Stimulated activated CD8-positive, alpha-beta memory T cell treated with anti-CD3 and anti-CD28 coated beads, Interleukin-7, amount 100 ng/mL, for 1 hour (primary cell): ENCODE measurements at places on chromosomes 16 and 17.

DNA sequence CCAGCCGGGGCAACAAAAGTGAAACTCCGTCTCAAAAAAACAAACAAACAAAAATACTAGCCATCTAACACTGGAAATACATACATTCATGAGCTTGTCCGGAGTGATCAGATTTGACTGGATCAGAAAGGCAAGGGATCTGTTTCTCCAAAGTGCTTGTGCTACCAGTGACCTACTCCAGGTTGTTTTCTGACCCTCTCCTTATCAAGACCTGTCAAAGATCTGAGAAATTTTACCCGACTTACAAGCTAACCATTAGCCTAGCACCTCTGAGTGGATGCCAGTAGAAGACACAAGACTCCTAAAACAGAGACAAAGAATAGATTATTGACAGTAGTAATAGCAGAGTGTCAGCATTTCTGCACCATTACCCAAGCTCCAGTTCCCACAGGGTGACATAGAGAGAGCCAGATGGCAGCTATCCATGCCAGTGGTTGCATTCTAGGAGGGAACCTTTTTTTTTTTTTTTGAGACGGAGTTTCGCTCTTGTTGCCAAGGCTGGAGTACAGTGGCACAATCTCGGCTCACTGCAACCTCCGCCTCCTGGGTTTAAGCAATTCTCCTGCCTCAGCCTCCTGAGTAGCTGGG is 9.8 kb downstream of the ASPA start:
- DNase-seq = no peak

- no peak for DNase-seq
These were observed 122.2 kb downstream of the CCDC182 start for GRCh38 chr17:57622683-57623433.

- no peak for DNase-seq
These were observed 97.8 kb downstream of the NXN start for GRCh38 chr17:881778-882177.

GRCh38 chr17:81405411-81405872 is 10.2 kb downstream of the BAHCC1 start:
- DNase-seq = no peak

DNA sequence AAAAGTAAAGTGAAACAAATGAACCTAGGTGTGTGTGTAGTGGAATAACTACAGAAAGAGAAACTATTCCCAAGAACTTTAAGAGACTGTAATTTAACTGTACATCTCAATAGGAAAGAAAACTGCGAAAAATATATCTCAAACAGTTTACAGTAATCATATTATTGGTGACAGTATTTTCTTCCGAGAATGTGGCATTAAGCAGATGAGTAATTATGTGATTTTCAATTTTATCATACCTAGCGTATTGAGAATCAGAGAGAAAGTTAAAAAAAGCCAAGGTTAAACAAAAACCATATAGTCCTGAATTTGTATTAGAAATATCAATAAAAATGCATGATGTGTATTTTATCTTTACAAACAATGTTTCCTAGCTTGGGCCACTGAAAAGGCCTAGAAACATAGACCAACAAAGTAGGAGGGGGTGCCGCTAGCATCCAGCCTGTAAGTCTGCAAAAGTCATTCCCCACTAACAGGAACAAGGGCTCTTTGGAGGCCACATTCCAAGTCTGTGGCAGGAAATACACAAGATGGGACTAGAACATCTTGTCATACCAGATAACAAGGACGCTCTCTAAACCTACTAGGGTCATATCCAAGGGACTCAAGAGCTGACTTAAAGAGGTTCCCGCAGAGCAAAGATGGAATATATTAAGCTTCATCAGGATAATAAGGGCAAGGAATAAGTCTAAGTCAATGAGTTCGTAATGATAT is 20.5 kb downstream of the RNF157 start:
- DNase-seq = no peak

GRCh38 chr17:38870259-38871165 is 654 bp downstream of the LASP1 start:
- DNase-seq = no peak

GRCh38 chr16:77986011-77986740 is 36.2 kb upstream of the CLEC3A start:
- DNase-seq = no peak

DNA sequence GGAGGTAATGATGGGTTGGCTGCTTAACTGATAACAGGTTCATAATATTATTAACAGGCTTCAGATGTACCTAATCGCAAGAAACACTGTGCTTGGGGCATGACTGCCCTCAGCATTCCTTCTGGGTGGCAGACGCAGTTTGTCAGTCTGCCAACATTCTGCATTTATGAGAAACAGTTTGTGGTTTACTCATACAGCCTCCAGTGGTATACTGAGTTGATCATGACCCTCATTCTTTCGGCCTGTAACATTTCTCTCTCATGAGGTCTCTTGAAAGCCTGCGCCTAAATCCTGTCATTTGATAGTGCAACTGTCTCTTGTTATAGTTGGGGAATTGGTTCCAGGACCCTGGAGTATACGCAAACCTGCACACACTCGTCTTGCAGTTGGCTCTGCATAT is 4.9 kb upstream of the RUSF1 start:
- no peak for DNase-seq

DNA sequence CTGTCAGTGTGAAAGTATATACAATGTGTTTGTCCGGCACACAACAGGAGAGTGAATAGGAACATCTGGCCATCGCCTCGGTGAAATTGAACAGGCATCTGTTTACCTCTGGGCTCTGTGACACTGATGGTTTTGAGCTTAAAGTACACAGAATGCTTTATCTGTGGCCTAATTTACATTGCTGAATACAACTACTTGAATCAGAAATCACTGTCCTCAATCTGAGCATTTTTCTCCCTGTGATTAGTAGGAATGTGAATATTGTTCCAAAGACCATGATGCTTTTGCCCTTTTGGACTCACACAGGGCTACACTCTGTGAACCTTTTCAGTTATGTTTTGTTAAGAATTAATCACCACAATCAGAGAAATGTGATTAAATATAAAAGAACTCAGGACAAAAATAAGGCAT is 323.0 kb upstream of the TBX2 start:
- no peak for DNase-seq

DNA sequence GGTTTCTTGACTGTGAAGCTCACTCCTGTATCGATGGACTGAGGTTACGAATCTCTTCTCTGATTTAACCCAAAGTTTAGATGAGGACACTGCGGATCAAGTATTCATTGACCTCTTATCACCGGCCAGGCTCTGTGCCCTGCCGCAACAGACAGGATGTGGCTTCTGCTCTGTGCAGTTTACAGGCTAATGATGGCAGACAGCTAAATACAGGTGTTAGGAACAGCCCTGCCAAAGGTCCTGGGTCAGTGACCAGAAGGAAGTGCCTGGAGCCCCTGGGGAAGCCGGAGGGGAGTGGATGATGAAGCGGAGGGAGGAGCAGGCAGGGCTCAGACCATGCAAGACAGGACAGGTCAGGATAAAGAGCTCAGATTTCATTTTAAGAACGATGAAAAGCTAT is 44.4 kb downstream of the HAPSTR1 start:
- DNase-seq = no peak

GRCh38 chr16:49547448-49547847 is 173.8 kb downstream of the C16orf78 start:
- DNase-seq = no peak
